Astrocyte of the hippocampus (primary cell): ENCODE measurements at places on chromosomes 1 and 21.
A peak's percentile ranks its signal among the peaks of the same experiment; 100 is the strongest.

GRCh38 chr1:19074902-19075721 lies 118.6 kb upstream of the IFFO2 start:
- DNase-seq = peak; percentile 81

- peak; percentile 75 for DNase-seq
Measured at GRCh38 chr1:36703526-36704208, 221.0 kb upstream of the CSF3R start.

- DNase-seq = no peak
Measured at GRCh38 chr1:245177071-245177900, 22.5 kb downstream of the KIF26B start.

- DNase-seq = no peak
Measured at GRCh38 chr1:155223047-155223446, 14.6 kb downstream of the MTX1 start.

GRCh38 chr21:33901412-33902288 lies 14.0 kb downstream of the ATP5PO start:
- DNase-seq = peak; percentile 79
